Inflammatory macrophage (primary cell): ENCODE measurements at places on chromosomes 4 and X.

DNA sequence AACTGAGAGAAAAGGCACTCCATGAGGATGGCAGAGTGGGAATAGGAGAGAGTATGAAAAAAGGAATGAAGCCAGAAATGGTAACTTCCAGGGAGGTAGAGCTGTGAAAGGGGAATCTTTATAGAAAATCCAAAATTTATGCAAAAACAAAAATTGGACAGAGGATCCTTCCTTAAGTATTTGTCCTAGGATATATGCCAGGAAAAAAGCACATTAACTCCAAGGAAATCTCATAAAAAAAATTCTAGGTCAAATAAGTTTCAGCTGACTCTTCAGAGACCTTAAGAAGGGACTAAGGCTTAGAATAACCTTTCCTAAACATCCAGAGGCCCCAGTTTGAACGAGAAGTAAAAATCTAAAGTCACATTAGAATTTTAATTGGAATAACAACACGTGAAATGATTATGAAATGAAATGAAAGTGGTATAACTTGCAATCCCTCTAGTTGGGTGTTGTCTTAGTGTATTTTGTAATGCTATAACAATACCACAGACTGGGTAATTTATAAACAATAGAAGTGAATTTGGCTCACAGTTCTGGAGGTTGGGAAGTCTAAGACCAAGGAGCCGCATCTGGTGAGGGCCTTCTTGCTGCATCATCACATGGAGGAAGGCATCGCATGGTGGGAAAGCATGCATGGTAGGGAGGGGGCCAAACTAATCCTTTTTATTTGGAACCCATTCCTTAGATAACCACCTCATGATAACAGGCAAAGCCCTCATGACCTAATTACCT is 145.4 kb upstream of the RXFP1 start:
- DNase-seq, result no peak

GRCh38 chr4:114334884-114335330 is 263.7 kb upstream of the UGT8 start:
- DNase-seq, result no peak

GRCh38 chr4:25767877-25768725 is 94.7 kb downstream of the SEL1L3 start:
- peak; percentile 66 for DNase-seq

DNA sequence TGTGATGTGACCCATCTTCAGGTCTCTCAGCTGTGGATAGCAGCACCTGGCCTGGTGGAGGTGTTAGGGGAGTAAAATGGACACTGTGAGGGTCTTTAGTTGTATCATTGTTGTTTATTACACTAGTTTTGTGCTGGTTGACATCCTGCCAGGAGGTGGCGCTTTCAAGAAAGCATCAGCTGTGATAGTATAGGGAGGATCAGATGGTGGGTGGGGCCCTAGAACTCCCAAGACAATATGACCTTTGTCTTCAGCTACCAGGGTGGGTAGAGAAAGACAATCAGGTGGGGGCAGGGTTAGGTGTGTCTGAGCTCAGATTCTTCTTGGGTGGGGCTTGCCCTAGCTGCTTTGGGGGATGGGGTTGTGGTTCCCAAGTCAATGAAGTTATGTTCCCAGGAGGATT is 162.8 kb downstream of the PPP1R2C start:
- peak; percentile 0 for DNase-seq

DNA sequence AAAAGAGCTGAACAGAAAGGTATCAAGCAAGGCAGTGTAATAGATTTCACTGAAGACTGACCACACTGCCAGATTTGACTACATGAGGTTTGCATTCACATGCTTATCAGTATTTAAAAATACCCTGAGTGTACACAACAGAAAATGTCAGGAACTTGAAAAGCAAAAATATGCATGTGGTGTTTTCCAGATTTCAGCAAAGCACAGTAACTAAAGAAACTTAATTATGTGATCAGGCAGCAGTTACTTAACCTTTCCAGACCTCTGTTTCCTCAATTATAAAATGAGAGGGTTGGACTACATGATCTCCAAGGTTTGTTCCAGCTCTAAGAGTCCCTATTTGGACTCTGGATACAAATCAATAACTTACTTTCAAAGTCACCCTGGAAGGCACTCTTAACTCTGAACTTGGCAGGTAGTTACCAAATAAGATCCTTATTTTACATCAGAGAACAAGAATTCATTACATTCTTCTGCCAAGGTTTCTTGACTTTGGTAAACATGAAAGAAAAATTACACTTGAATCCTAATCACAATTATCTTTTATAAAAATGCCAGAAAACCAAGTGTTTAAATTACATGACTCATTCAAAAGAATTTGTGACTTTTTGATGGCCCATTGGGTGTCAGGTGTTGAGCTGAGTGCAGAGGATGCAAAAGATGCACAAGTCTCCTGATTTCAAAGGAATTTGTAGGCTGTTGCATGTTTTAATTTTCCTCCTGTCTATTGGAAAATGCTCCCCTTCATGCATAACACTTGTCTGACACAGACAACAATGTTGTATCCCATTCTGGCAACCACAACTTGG is 241.6 kb downstream of the MGST2 start:
- no peak for DNase-seq

GRCh38 chr4:184968784-184969201 is 49.5 kb upstream of the HELT start:
- DNase-seq, result no peak

DNA sequence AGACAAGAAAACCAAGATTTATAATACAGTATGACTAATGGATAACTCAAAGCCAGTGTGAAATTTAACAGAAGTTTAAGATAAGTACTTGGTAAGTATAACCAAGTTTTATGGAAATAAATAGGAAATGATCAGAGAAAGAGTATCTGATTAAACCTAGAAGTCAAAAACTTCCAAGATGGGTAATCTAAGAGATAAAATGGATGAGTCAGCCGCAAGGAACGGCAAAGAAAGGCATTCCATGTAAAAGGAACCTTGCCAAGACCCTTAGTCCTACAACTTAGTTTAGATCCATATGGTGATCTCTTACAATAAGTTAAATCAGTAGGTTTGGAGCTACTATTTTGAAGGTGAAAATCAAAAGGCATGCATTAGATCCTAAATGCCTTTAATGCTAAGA is 34.8 kb downstream of the LIN54 start:
- DNase-seq, result no peak

GRCh38 chr4:101439926-101440325 is 92.6 kb upstream of the PPP3CA start:
- no peak for DNase-seq

- DNase-seq, result no peak
Observed at GRCh38 chrX:104330966-104331365, 76.2 kb upstream of the ESX1 start.
